Activated naive CD8-positive, alpha-beta T cell treated with anti-CD3 and anti-CD28 coated beads, Interleukin-2, amount 50 U/mL, for 16 hours (primary cell): ENCODE measurements at places on chromosomes 5 and 9.

- DNase-seq, result no peak
Observed at GRCh38 chr9:123149067-123149466, 115.6 kb downstream of the GPR21 start.

- no peak for DNase-seq
Observed at GRCh38 chr9:76045221-76045620, 154.7 kb downstream of the PCSK5 start.

- DNase-seq, result no peak
Observed at GRCh38 chr9:26244661-26245451, 566.6 kb upstream of the TUSC1 start.

DNA sequence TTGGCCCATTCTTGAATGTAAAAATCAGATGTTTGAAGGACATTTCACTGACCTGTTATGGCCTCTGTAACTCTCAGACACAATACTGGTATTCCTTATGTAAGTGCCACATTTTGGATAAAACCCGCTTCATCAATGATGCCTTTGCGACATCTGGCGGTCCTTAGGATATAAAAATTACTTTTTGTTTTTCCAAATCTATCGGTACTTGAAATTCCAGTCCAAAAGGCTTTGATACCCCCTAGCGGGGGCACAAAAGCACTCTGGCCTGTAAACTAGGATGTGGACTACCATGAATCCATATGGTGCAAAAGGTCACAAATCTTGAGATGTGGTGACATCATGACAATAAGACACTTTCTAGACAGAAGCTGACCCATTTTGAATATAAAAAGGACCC, 291.8 kb downstream of the KIAA0825 start:
- DNase-seq, result no peak

- no peak for DNase-seq
Observed at GRCh38 chr5:129125819-129126218, 31.3 kb downstream of the ISOC1 start.

DNA sequence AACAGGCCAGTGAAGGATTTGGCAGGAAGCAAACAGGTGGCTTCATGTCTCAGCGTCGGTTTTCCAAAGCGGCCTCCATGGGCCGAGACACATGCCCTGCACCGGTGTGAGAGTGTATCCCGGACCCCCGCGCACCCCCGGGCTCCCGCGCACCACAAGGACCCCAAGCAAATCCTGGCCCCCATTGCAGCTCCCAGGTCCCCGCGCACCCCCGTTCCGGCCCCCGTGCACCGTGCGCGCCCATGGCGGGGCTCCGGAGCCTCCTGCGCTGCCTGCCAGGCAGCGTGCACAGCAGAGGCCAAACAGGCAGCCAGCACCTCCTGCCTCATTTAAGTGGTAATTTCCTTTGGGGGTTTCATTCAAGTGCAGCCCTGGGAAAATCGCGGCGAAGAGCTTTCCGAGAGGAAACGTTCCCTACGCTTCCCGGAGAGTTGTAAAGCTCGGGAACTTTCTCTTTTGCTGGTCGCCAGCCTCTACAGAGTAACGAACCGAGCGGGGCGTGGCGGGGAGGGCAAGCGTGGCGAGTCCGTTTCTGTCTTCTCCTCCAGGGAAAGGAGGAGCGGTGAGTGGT, 145.5 kb upstream of the SLC24A2 start:
- no peak for DNase-seq

DNA sequence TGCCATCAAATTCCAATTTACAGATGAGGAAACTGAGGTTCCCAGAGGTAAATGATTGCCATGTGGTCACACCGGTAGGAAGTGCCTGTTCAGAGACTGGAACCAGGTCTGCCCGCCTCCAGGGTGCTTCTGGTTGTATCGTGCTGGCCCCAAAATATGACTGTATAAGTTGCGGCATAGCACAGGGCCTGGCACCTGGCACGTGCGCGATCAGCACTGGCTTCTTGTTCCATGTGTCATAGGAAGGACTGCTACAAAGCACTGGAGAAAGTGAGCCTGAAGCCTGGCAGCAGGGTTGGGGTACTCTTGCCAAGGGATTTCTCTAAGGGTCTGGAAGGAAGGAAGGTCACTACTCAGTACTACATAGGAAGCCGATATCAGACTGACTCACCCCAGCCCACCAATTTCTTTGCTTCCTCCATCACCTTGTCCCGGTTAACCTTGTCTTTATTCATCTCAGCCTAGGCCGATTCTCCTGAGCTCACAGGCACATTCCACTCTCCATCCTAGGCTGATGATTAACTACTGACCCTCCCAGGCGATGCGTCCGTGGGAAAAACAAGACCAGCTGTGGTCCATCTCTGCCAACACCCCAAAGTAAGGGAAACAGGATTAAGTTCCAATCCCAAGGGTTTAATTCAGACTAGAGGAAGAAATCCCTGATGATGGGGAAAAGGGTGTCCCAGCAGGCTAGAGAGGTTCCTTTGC, 1.8 kb downstream of the HRH2 start:
- DNase-seq, result no peak

GRCh38 chr5:179254638-179255271, 90.5 kb downstream of the ADAMTS2 start:
- no peak for DNase-seq

GRCh38 chr9:83707518-83707767, 315 bp downstream of the UBQLN1 start:
- peak; percentile 45 for DNase-seq

- DNase-seq, result no peak
Observed at GRCh38 chr9:90645721-90646120, 3.1 kb upstream of the DIRAS2 start.

GRCh38 chr5:96807075-96807654, 580 bp downstream of the ERAP1 start:
- DNase-seq, result no peak

GRCh38 chr5:177529247-177530203, 12.8 kb upstream of the DDX41 start:
- DNase-seq, result no peak

- no peak for DNase-seq
Observed at GRCh38 chr5:68545636-68546295, 330.2 kb downstream of the PIK3R1 start.

GRCh38 chr5:137501226-137501625, 2.1 kb upstream of the SPOCK1 start:
- no peak for DNase-seq

DNA sequence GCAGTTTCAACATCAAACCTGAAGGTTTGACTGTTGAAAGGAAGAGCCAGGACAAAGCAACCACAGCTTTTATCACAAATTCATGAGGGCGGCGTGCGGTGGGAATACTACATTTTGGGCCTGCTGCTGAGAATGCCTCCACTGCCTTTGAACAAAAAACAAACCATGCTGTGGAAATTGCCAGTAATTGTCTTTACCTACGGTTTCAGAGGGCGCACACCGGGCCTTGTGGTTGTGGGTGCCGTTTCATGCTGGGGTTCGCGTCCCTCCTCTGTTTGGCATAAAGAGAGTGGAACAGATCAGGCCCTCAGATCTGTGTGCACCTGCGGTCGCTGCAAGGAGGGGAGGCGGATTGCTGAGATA, 27.6 kb upstream of the TCF7 start:
- DNase-seq, result peak; percentile 73

GRCh38 chr9:16278326-16278999, 592.0 kb downstream of the BNC2 start:
- DNase-seq, result no peak

- DNase-seq, result no peak
Observed at GRCh38 chr5:9599391-9599790, 30.8 kb downstream of the TAS2R1 start.

GRCh38 chr5:82336226-82336958, 58.2 kb upstream of the RPS23 start:
- no peak for DNase-seq

DNA sequence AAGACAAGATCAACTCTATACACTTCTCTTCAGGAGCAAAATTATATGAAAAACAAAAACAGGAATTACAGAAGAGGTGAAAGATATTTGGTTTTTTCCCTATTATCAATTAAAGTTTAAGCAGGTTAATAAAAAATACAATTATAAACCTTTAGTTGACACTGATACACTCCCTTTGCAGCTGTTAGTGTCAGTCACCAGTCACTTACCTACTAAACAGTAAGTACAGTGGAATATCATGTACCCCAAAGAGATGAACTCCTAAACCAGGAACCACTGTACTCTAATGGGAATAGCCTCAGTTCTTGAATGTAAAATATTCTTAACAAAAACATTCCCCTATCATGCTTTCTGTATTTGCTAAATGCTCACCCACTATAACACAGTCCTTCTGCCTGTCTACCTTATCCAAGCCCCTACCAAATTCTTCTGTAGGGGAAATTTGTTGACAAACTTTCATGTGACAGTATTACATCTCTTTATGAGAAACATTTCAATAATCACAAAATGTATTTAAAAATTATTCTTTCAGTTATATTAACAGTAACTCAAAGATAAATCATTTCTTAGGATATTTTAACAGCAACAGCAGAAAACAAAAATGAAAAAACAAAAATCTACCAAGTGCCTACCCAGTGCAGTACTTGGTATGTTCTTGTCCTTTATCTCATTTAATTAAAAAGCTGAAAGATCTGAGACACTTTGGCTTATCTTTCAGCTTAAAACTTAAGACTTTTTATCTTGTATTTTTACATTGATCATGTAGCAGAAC, 212.8 kb downstream of the MLLT3 start:
- no peak for DNase-seq

DNA sequence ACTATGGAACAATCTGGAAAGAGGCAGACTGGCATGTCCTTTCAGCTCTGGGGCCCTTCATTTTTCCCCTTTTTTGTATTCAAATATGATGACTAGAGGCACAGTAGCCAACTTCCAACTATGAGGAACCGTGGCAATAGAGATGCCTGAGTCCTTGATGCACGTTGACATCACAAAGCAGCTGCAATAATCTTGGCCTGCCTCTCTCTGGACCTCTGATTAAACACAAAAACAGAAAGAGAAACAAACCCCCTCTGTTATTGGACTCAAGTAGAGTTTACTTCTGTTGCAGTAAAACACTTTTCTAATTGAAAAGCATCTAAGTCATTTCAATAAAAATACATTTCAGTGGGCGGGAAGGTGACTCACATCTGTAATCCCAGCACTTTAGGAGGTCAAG, 122.2 kb upstream of the GRAMD2B start:
- no peak for DNase-seq

- DNase-seq, result no peak
Observed at GRCh38 chr5:103451261-103451660, 111.3 kb downstream of the NUDT12 start.

DNA sequence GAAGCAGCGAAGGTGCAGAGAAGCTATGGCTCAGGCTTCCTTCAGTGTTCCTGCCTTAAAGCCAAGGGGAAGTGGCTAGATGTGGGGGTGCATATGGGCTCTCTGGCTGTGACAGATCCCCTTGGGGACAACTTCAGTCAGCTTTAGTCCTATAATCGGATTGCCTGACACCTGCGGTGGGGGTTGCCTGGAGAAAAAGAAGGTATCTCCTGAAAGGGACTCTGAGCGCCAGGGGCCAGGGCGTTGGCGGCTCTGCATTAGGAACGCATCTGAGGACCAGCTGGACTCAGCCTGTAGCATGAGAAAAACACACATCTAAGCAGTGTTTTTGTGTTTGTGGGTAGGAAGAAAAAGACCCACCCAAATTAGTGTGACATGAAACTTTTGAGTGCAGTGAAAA, 84.3 kb upstream of the OTULINL start:
- no peak for DNase-seq

GRCh38 chr5:157030692-157031091, 28.2 kb downstream of the HAVCR1 start:
- DNase-seq, result no peak

DNA sequence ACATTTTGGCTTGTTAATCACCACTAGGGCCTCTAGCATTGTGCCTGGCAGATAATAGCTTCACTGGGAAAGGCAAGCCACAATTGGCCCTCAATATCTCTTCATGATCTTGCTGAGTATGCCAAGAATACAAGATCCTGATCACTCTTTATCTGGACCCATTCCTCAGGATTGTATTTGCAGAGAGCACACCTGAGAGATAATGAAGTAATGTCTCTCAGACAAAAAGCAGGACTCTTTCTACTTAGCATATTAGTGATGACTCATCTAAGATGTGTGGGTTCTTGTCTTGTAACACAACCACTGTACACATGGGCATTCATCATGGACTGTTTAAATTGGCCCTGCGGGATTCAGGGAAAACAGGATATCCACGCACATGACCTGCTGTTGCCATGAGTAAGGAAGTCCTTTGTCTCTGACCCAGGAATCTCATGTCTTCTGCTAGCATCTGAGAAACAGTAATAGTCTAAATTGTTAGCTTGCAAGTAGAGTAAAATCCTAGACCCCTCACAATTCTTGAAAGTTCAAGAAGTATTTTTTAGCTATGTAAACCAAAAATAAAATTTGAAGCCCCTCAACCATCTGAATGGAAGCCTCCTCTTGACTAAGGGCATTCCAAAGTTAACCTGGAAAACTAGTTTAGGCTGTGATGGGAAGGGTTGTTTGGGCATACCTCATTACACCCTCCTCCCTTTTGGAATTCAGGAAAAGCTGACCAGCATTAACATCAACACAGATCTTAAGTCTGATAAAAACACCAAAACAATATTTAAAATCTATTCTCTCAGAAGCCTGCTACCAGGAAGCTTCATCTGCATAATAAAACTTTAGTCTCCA, 28.0 kb upstream of the NFIL3 start:
- no peak for DNase-seq

- no peak for DNase-seq
Observed at GRCh38 chr9:135718616-135719015, 16.6 kb downstream of the KCNT1 start.

- DNase-seq, result no peak
Observed at GRCh38 chr5:153745778-153746395, 255.4 kb downstream of the GRIA1 start.

DNA sequence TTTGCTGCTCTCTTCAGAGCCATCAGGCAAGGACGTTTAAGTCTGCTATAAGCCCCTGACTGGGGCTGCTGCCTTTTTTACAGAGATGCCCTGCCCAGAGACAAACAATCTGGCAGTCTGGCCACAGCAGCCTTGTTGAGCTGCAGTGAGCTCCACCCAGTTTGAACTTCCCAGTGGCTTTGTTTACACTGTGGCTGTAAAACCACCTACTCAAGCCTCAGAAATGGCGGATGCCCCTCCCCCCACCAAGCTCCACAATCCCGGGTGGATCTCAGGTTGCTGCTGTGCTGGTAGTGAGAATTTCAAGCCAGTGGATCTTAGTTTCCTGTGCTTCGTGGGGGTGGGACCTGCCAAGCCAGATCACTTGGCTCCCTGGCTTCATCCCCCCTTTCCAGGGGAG, 59.7 kb upstream of the SNCAIP start:
- no peak for DNase-seq
